ENCODE measurements at places on chromosomes 2 and 18.

GRCh38 chr2:95121093-95121406 lies 558 bp downstream of the MRPS5 start:
- no peak for DNase-seq

DNA sequence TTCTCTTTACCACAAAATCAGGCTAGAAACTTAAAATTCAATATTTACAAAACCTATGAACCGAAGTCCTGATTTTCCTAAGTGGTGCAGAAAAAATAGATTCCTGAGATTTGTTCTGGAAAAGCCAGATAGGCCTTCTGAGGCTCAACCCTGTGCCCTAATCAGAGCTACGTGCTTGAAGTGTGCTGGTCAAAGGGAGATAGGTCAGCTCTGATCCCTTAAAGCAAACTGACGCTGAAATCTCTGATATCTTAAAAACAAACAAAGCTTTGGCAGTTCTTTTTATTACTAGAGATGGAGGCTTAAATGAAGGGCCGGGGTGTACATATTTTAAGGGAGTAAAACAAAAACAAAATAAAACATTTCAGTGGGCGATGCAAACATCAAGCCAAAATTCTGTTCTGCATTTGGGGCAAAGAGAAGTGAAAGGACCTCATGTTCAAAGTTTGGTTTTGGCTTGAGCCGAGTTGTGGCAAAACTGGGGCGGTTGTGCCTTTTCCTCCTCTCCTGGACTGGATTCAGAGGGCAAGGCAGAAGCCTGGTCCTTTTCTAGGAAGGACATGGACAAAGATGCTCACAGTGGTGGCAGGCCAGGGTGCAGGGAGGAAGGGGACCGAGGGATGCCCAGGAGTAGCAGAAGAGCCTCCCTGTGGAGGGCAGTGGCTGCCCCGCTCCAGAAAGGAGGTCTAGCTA lies 295.0 kb downstream of the CDCA7 start:
- no peak for DNase-seq

DNA sequence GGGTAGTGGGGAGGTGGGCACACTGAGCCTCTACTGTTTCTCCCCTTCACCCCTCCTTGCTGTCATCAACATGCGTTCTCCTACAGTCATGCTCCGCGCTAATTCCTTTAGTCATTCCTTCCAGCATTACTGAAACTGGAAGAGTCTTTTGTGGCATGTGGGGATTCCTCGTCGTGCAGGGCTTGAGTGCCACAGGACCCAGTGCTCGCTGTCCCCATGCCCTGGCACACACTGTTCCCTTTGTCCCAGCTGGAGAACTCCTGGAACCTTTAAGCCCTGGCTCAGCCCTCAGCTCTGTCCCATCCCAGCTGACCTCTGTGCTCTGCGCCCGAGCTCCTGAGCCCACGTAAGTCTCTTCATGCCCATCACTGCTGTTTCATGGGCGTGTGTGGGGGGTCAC lies 42.1 kb downstream of the ODC1 start:
- DNase-seq: no peak

- DNase-seq: no peak
Measured at GRCh38 chr2:105070010-105070865, 32.4 kb downstream of the MRPS9 start.

DNA sequence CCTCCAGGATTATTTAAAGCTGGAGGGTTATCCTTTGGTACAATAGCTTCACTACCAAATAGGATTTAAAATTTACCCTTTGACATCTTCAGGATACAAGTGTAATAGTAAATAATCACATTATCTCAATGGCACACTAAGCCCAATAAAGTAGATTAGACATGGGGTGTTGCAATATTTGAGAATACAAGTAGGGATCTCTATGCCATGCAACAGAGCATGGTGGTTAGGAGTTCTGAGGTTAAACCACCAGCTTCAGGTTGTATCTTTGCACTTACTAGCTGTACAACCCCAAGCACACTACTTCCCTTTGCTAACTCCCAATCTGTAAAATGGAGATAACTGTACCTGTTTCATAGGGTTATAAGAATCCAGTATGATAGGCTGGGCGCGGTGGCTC lies 6.2 kb downstream of the MBD2 start:
- DNase-seq: no peak

- no peak for DNase-seq
Measured at GRCh38 chr2:207091928-207092327, 73.8 kb downstream of the KLF7 start.

DNA sequence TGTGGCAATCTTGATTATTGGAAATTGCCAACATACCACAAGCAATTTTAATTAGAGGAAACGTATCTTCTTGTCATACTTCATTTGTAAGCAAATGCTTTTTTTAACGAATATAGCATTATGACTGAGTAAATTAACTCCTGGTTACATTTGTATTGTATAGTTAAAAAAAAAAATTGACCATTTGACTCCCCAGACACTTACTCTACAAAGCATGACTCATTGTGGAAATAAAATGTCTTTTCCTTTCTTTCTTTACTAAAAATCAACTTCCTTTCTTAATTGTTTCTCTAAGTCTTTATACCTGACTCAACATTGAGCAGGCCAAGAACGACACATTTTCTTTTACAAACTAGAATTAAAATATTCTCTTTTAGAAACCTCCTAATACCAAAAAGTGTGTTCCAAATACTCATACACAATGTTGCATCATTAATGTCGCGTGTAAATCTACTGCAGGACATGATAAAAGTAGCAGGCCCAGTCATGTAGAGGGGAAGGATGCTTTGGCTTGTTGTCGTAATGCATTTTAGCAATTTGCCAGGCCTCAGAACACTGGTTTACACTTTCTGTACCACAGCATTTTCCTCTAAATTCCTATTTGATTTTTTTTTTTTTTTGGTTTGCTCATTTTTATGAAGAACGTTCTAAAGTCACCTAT lies 349.6 kb upstream of the KCNH7 start:
- no peak for DNase-seq

DNA sequence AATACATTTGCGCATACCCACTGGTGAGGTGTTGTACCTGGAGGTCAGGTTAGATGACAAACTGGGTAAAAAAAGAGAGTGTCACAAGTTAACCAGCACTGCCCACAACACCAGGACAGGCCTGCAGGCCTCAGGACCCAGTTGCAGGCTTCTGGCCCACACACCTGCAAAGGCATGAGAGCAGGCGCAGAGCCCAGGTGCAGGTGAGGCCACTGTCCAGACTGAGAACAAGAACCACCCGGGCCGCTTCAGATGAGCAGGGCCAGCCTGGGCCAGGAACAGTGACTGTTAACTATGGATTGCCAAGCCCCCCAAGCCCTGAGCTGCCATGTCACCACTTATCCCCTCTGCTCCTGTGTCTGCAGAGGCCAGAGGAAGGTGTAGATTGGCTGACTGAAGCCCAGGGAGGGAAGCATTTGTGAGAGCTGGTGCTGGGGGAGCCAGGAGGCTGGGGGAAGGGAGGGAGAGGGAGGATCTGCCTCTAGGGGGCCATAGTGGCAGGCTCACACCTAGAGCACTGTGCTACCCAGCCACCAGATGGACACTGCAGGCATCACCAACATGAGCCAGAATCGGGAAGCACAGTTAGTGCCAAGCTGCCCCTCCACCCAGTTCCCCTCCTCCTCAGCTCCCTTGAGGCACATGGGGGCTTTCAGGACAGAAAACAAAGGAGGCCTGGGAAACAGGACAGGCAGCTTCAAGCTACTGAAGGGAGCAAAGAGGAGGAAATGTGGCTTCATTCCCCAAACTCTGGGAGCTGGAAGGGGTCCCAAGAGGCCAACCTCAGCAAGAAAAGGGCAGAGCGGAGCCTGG lies 35.4 kb downstream of the SFXN5 start:
- DNase-seq: no peak

GRCh38 chr2:55159037-55159651 lies 72.9 kb downstream of the CLHC1 start:
- DNase-seq: no peak

DNA sequence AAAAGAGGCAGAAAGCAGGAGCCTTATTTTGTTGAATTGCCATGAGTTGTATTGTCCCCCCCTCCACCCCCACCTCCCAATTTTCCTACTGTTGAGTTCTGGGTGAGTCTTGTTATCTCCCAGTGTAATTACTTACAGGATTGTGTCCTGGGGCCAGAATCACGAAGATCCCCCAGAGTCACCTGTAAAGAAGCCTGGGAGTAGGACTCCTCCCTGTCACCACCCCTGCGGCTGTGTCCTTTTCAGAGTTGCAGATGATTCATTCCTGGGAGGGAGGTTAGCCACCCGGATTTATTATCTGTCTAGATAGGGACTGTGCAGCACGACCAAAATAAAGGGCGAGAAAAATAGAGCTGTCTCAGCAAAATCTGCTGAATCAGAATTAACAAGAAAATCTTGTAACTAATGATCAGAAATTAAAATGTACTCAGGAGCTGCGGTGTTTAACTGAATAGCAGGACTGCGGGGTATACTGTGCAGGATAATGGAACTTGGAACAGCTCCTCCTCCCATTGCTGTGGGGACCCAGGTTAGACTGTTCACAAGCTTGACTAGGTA lies 81.7 kb upstream of the CAPN13 start:
- no peak for DNase-seq

- no peak for DNase-seq
Measured at GRCh38 chr18:70709144-70709543, 420.3 kb downstream of the SOCS6 start.

DNA sequence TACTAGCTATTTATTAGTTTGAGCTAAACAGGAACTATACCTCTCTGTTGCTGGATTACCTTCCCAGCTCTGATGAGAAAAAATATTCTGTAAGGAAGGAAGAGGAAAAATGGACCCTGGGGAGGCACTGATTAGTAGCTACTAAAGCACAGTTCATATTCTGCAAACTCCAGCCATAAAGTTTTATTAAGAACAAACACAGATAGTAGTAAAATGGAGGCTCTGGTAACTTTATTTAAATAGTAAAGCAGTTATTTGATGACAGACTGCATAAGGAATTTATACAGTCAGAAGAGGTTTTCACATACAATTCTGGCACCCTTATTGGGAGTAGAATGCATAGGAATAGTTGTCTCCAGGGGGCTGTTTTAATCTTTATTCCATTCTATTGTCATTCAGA lies 84.1 kb downstream of the XIRP2 start:
- DNase-seq: no peak

DNA sequence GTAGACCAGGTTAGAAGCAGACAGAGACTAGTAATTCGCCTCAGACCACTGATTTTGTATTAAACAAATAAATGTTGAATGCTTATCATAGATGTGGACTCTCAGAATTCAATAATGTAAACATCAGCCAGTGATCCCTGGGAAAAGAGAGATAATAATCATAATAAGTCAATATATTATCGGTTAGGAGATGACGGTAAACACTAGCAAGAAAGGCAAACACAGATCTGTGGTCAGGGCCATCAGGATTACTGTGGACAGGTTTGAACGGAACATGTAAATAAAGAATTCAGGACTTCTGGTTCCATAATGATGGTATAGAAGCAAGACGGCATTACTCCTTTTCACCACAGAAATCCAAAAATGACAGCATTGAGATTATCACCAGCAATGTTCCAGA lies 861.6 kb downstream of the CBLN2 start:
- no peak for DNase-seq

DNA sequence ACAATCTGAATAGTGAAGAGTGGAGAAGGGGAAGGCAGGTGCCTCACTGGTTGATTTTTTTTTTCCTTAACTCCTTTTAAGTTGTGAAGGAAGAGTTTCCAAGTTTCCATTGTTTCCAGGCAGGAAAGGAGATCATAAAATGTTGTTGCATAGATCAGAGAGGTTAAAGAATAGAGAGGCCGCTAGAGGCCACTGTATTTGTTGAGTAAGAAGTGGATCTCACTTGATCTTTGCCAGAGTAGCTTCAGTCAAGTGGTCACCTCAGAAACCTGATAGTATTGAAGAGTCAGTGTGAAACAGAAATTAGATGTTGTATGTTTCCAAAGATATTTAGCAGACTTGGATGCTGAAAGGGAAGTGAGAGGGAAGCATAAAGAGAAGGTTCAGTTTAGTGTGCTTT lies 17.6 kb downstream of the CTNNA2 start:
- DNase-seq: no peak

DNA sequence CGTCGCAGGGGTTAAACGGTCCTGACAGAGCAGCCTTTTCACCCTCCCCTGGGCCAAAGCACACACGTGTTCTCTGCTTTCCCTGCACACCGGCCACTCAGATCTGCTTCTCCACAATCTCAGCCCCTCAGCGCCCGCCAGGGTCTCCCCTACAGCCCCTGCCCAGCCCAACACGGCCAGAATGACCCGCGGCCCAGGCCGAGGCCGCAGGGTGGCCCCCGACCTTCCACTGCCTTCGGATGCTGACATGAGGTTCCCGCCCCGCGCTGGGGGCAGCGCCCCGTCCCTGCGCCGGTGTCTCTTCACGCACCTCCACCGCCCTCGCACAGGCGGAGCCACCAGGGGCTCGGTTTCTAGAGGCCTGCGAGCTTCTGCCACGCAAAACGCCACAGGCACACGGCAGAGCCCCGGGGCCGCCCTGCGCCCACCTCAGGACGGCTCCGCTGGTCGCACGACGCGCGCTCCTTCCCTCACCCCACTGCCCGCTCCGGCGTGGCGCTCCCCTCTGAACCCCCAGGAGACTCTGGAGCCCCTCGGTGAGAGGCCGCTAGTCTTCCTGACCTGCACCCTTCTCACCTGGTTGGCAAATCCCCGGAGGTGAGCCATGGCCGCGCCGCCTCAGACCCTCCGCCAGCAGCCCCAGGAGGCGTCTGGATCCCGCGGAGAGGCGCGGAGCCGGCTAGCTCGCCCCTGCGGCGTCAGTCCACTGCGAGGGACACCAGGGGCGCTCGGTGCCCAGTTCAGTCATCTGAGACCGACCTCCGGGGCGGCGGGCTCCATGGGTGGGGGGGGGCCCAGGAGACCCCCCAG lies 749 bp downstream of the STK25 start:
- DNase-seq: peak; percentile 56

- no peak for DNase-seq
Measured at GRCh38 chr18:68482815-68483214, 232.1 kb downstream of the TMX3 start.

DNA sequence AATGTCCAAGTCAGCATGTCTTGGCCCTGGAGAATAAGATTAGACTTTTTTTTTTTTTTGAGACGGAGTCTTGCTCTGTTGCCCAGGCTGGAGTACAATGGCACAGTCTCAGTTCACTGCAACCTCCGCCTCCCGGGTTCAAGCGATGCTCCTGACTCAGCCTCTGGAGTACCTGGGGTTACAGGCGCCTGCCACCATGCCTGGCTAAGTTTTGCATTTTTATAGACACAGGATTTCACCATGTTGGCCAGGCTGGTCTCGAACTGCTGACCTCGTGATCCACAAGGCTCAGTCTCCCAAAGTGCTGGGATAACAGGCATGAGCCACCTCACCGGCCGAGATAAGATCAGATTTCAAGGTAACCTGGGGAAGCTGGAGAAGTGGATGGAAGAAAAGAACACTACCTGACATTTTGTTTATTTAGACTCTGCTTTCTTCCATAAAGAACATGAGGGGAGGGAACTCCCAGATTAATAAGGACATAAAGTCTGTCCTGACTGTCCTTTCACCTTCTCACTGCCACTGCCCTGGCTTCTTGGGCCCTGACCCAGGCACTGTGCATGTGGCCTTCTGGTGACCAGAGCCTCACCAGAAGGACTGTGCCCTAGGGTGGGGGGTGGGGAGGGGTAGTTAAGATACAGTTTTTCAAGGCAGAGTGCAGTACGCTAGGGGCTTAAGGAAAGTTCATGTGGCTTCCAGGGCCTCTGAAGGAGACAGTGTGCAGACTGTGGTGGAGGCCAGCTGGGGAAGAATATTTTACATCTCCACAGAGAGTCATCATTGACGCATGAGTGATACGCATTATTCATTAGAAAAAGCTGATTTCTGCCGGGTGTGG lies 4.8 kb upstream of the IMPA2 start:
- DNase-seq: no peak
